ENCODE measurements at places on chromosomes 4 and X. TPM values are rescaled to one million over a fixed set of nuclear protein-coding genes. Genes with fewer than 3 reads are reported as not detected.

Gene GAB3
- 2.0 TPM for total RNA-seq

GRCh38 chrX:134591502-134591901, 66.8 kb downstream of the PLAC1 start:
- no peak for DNase-seq

DNA sequence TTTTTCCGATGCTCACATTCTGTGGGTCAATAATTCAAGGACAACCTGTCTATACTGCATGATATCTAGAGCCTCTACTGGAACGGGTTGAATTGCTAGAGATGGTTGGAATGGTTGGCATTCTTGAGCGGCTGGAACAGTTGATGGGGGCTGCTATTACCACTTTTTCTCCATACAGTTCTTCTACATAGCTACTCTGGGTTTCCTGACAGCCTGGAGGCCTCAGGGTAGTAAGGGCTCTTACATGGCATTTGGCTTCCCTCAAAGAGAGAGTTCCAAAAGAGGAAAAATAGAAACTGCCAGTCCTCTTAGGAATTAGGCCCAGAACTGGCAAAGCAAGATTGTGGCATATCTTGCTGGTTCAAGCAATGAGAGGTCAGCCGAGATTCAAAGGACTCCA, 53.1 kb downstream of the NAA11 start:
- no peak for DNase-seq

- no peak for DNase-seq
These were observed 12.2 kb downstream of the UCP1 start for GRCh38 chr4:140556372-140557085.
